WTC11 (cell line): ENCODE measurements at places on chromosomes 11 and 22.

GRCh38 chr11:71322192-71322735, 69.9 kb upstream of the SHANK2 start:
- no peak for DNase-seq

DNA sequence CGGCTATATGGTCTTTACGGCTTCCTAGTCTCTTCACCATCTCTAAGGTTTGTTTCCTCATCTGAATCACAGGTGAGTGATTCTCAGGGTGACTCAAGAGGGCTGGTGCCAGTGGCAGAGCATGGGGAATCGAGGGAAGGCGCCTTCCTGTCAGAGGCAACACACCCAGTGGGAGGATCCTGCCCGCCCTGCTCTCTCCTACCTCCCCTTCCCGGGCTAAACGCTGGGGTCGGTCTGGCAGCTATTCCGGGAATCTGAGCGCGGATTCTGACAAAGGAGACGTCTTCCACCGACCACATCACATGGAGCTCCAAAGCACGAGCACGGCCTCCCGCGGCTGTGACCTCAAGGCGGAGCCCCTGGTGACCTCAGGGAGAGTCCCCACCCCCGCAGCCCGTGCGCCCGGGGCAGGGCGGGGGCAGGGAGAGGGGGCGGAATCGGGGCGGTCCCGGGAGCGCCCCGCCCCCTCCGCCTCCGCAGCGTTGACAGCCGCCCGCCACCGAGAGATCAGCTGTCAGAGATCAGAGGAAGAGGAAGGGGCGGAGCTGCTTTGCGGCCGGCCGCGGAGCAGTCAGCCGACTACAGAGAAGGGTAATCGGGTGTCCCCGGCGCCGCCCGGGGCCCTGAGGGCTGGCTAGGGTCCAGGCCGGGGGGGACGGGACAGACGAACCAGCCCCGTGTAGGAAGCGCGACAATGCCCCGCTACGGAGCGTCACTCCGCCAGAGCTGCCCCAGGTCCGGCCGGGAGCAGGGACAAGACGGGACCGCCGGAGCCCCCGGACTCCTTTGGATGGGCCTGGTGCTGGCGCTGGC, at the start of gene SMPD1:
SMPD1 (plus strand) TSS at position 570 of the 813 bp plus-strand sequence; CDS start at position 695, 125 bp downstream.
- DNase-seq: peak; percentile 87

DNA sequence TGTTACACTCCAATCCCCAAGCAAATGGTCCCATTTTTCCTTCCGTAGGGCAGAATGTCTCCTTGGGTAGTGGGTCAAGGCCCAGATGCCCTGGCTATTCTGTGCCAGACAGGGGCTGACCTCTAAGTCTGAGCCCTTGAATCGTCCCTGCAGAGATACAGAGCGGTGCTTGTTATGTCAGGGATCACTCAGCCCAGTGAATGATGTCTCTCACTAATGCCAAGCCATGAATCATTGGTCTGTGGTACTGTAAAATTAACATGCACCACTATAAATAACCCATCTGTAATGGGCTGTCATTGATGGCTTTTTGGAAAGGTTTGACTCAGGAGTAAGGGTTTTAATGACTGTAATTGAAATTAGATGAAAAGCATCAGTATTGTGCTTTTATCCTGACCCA, 35.3 kb upstream of the KIRREL3 start:
- DNase-seq: no peak

DNA sequence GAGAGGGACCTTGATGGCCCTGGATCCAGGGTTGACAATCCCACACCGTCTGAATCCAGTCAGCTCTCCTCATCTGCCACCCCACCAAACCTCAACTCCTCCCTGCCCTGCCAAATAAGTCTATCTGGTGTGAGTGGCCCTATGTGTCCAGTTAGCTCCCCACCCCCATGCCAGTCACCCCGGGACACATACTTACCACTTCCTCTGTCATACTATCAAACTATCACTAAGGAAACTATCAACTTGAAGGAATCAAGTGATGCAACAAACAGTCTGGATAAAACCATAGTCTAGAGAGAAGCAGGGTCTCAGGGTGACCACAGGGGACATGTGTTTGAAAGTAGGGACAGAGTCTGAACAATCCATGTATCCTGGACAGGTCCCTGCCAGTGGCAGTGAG, 13.2 kb upstream of the CSF2RB start:
- DNase-seq: no peak

DNA sequence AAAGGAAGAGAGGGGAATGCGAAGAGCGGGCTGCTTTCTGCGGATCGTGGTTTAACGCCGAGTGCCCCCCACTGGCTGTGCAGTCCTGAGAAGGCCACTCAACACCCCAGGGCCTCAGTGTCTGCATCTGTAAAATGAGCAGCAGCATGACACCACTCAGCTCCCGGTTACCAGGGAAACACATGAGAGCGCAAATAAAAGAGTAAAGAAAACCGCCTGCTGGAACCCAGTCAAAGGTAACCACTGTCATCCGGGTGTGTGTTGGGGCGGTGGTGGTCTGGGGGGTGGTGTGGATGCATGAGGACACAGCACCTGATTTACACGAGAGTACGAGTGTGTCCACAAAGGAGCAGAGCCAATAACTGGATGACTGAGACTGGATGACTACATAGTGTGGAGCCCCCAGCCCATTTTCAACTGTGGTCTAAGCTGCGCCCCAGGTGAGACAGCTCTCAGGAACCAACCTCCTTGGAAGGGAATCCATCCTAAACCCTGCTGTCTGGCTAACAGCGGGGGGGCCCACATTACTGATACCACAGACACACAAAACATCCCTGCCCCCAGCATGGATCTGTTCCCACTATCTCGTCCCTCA, 5.7 kb downstream of the CELSR1 start:
- DNase-seq: no peak

DNA sequence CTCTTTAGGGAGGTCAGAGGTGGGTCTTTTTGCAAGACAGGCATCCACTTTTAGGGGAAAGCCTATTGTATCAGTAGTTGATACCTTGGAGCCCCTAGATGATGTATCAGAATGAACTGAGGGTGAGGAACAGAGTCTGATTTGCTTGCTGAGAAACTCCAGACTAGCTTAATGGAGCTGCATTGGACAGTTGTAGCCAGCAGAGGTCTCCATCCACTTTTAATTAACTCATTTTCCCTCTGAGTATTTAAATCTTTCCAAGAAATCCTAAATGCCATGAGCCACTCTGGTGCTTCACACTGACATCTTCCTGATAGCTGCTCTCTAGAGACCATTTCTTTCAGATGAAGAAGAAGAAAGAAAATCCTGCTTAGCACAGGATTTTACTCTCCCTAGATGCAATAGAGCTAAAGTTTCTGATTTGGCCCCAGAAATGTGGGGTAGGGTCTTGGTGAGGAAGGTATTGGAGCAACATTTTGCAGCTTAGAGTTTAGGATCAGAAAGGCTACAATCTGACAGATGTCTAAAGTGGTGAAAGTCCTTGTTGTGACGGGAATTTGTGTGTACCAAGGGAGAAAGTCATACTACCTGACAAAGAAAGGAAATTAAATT, 38.0 kb downstream of the EXT2 start:
- no peak for DNase-seq

DNA sequence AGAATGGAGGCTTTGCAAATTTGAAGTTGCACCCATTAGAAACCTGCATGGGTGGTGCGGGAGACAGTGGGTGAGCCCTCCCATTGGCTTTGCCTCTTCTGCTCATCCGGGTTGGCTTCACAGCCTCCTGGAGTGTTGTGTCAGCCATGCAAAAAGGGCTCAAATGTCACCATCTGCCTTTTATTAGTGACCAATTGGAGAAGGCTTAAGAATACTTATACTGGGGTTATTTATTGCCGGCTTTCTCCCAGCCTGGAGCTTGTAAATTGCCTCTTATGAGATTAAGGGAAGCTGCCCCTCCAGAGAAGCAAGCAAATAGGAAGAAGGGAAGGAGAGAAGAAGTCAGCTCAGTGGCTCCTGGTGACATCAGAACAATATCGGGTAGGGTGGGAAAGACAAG, 182.6 kb downstream of the ST3GAL4 start:
- no peak for DNase-seq

- peak; percentile 65 for DNase-seq
These were observed 34.1 kb downstream of the MB start for GRCh38 chr22:35582861-35583670.

DNA sequence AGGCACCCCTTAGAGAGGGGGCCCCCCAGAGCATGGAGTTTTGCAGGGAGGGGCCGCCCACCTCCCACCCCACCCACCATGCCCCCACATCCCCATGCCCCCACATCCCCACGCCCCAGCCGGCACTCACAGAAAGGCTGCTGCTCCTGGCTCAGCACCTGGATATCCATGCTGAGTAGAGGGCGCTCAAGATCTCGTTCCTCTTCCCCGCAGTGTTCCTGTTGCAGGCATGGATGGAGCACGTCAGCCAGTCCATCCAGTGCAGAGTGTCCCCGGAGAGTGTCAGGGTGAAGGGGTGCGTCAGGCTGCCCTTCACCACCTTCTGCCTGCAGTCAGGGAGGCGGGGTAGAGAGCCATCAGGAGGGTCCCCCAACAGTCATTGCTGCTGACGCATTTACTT, 156.2 kb downstream of the CRYBB2 start:
- DNase-seq: peak; percentile 23

DNA sequence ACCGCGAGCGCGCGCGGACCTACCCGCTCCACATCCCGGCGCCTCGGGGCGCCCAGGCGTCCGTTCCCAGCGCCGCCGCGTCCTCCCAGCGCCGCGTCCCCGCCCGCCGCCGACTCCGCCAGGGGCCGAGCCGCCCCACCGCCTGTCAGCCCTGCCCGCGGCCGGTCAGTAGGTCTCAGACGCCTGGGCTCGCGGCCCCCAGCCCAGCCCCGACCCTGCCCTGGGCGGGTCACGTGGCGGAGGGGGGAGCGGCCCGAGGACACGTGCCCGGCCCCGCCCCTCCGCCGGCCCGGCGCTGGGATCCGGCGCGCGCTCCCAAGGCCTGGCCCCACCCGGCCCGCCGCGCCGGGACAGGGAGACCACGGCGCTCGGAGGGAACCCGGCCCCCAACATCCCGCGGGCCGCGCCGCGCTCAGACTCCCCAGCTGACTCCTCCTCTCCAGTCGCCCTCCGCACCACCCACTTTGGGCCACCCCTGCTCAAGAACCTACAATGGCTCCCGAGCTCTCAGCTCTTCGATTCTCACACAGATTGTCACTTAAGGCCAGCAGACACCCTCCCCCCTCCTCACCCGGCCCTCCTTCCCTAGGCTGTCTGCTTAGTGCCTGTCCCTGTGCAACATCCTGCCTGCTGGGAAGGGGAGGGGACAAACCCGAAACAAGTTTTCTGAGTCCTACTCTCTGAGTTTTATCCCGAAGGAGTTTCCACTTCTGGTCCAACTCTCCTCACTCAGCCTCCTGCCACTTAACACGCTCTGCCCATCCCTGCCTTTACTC, at the start of gene RAB3IL1:
RAB3IL1 (minus strand) TSS at position 233 of the 776 bp plus-strand sequence; CDS start at position 34, 199 bp downstream.
- peak; percentile 59 for DNase-seq
